Kidney capillary endothelial cell (primary cell): ENCODE measurements at places on chromosomes 1 and 21.

GRCh38 chr1:15399710-15400109, 10.0 kb upstream of the EFHD2 start:
- no peak for DNase-seq

DNA sequence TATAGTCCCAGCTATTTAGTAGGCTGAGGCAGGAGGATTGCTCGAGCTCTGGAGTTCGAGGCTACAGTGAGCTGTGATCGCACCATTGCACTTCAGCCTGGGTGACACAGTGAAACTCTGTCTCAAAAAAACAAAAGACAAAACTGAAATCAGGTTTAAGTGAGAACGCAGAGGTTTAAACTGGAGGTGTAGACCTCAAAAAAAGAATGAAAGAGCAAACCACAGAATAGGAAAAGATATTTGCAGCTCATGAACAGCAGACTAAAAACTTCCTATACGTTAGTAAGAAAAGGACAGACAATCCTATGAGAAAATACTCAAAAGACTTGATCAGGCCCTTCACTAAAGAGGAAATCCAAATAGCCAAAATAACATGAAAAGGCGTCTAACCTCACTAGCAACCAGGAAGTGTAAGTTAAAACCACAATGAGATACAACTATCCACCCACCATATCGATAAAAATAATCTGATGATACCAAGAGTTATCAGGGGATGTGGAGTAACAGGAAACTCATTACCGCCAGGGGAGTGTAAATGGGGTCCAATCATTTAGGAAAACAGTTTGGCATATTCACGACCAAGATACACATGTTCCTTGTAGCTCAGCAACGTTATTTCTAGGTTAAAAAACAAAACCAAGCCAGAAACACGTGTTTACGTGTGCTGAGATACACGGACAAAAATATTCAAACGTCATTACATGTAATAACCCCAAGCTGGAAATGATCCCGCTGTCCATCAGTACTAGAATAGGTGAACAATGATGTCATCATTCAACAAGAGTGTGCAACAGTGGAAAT, 9.8 kb downstream of the TNFRSF9 start:
- DNase-seq, result no peak

- DNase-seq, result no peak
Measured at GRCh38 chr1:218242171-218242570, 42.9 kb upstream of the RRP15 start.

- DNase-seq, result no peak
Measured at GRCh38 chr1:218748071-218748470, 402.9 kb downstream of the TGFB2 start.

DNA sequence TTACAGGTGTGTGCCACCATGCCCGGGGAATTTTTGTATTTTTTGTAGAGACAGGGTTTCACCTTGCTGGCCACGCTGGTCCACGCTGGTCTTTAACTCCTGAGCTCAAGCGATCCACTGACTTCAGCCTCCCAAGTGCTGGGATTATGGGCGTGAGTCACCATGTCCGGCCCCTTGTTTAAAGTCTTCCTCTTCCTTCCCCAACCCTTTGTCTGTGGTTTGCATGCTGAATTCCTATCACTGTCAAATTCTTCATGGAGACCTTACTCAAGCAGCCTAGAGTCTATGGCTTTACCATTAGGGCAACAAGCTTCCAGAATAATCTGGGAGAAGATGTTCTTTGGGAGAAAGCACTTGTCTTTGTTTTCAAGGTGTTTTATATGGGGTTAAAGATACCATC, 34.7 kb downstream of the B3GALT5 start:
- DNase-seq, result peak; percentile 41
